ENCODE measurements at places on chromosomes 4 and X.
A peak's percentile ranks its signal among the peaks of the same experiment; 100 is the strongest.

DNA sequence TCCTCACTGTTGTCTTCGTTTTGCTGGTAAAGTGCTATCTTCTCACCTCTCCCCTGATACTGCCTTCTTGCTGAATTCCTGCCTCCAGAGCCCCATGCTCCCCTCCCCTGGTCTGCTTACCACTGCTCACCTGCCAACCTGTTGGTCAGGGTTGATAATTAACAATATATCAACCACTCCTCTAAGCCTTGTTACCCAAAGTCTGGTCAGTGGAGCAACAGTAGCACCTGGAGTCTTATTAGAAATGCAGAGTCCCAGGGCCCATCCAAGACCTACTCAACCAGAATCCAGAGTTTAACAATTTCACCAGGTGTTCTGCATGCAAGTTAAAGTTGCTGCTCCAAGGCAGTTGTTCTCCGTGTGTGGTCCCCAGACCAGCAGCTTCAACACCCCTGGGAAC is 55.0 kb downstream of the EFNB1 start:
- no peak for DNase-seq

- DNase-seq: no peak
These were observed 30.2 kb downstream of the EDNRA start for GRCh38 chr4:147510962-147511668.

DNA sequence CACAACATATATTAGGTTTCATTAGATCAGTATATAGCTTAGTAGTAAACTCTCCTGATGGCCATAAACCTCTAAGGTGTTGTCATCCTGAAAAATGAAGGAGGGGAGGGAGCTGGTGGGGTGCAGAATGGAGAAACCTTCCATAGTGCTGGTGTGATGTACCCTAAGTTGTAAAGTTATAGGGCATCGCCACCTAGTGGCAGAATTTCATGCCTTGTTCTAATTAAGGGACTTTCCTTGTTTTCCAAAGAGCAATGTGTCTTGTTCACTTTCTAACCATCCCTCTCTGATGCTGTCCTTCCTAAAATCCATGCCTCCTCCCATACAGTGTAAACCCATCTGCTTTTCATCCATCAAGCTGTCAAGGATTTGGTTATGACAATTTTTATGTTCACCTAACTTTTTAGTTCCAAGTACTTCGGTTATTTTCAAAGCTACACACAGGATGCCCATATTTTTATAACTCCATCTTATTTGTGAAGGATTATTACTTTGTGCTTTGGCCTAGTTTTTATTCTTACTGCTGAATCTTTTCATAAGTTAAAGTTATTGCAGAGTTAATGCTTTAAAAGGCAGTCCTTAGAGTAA is 4.5 kb downstream of the NBDY start:
- DNase-seq: peak; percentile 51

- DNase-seq: no peak
These were observed 44.2 kb downstream of the CLCN3 start for GRCh38 chr4:169664615-169665014.

DNA sequence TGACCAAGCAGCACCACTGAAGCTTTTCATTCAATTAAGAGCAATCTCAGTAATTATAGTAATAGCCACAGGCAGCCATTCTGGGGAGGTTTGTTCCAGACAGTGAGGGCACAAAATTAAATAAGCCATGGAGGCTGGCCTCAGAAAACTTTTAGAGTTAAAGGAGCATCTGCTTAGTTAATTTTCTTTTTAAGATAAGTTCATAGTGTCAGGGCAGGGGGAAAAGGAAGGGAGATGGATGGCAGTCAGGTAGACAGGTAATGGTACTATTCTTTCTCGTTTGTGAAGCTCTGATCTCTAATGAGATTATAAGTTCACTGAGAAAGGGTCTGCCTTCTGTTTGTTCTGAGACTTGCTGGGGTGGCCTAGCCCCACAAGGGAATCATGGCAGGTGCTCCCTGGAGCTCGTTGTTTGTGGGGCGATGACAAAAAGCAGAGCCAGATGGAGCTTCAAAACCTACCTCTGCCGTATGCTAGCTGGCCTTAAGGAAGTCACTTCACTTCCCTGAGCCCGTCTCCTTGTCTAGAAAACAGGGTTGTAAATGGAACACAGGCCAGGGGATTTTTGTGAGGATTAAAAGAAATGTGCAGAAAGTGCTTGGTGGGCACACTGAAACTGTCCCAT is 44.6 kb upstream of the FGFBP2 start:
- no peak for DNase-seq

- DNase-seq: no peak
These were observed 2.1 kb upstream of the LEF1 start for GRCh38 chr4:108170631-108171338.

All from CD4-positive, alpha-beta memory T cell (primary cell).